ENCODE measurements at places on chromosomes 3 and 15.

- DNase-seq: no peak
These were observed 66.3 kb downstream of the ISG20 start for GRCh38 chr15:88704791-88705768.

DNA sequence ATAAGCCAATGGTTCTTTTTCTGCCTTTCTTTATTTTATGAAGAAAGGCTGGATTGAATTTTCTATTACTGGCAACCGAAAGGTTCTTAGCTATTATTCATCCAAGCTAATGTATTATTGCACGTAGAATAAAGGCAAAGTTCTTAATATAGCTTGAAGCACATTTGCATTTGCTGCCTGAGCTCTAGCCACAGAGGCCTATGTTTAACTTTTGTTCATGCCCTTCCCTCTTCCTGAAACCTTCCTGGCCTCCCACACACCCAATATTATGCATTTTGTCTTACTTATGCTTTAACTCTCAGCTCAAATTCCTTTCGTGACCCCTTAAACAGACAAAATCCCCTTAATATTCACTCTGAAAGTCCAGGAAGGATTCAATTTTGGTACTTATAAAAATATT lies 71.0 kb upstream of the ZNF280D start:
- no peak for DNase-seq

GRCh38 chr15:33200444-33200843 lies 5.9 kb upstream of the FMN1 start:
- DNase-seq: no peak

DNA sequence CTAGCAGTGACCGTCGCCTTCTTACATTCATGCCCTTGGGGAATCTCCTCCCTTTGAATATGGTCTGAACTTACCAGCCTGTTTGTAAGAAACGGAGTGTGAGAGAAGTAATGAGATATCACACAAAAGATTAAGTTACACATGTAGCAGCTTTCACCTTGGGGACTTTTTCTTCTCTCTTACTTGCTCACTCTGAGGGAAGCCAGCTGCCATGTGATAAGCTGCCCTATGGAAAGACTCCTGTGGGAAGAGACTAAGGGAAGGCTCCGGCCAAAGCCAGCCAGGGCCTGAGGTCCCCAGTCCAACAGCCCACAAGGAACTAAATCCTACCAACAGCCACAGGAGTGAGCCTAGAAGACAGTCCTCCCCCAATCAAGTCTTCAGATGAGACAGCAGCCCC lies 190.4 kb upstream of the TSC22D2 start:
- no peak for DNase-seq

GRCh38 chr15:29704950-29705597 lies 117.2 kb downstream of the TJP1 start:
- no peak for DNase-seq

DNA sequence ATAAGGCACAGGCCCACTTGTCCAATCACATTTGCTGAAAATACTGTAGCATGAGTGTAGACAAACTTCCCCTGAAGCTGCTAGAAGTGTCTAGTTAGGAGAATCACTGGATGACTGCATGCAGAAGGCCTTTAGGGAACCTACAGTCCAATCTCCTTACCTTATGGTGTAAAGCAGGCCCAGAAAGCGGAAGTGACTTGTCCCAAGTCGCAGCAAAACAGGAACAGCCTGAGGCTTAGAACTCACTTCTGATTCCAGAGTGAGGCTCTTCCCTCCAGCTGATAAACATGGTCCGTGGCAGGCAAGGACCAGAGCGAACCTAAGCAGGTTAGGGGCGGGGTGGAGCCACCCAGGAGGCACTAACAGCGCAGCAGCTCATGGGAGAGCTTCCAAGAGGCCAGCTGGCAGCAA lies 2.5 kb downstream of the GRAMD2A start:
- DNase-seq: no peak

GRCh38 chr3:59764171-59764570 lies 714.3 kb upstream of the CFAP20DC start:
- peak; percentile 8 for DNase-seq

GRCh38 chr3:128378631-128379347 lies 87.9 kb downstream of the DNAJB8 start:
- no peak for DNase-seq

- DNase-seq: no peak
These were observed 29.1 kb downstream of the CRYGS start for GRCh38 chr3:186515125-186515524.

- DNase-seq: no peak
These were observed 1.1 kb downstream of the GORASP1 start for GRCh38 chr3:39106281-39106811.

- DNase-seq: no peak
These were observed 244.7 kb upstream of the NR2E3 start for GRCh38 chr15:71565631-71566160.

DNA sequence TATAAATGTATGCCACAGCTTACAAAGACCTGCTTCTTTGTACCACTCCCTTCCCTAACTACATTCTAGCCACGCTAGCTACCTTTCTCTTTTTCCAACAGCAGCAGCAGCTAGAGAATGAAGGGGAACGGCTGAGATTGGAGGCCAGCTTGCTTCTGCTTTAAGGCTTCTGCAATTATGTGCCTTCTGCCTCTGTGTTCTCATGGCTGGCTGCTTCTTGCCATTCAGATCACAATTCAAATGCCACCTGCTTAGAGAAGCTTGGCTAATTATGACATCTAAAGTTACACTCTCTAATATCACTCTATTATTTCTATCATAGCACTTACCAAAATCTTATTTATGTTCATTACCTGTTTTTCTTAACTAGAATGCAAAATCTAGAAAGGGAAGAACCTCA lies 95.2 kb downstream of the RYK start:
- peak; percentile 4 for DNase-seq

DNA sequence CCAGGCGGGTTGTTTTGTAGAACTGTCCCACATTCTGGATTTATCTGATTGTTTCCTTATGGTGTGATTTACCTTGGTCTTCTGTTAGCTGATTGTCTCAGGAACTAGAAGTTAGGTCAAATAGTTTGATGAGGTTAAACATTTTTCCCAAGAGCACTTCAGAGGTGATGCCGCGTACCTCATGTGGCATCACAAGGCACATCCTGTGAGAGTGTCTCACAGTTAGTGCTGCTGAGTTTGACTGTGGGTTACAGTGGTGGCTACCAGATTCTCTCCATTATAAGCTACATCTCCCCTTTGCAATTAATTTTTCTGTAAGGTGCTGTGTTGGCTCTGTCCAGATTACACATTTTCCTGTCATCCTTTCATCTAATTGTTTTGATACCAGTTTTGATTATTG lies 12.6 kb downstream of the RPUSD3 start:
- no peak for DNase-seq

DNA sequence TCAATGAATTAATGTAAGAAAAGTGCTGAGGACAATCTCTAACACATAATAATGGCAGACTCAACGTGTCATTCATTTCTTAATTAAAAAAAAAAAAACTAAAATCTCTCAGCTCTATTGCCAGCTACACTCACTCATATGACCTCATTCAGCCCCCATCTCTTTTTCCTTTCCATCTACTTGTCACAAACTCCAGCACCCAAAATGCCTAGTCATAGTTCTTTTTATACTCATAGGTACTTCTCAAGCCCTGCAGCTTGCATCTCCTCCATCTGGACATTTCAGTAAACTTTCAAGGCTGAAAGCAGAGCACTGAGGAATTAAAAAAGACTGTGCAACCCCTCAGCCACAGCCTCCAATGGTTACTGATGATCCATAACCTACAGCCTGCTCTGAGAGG lies 109.8 kb downstream of the PLCH1 start:
- no peak for DNase-seq

DNA sequence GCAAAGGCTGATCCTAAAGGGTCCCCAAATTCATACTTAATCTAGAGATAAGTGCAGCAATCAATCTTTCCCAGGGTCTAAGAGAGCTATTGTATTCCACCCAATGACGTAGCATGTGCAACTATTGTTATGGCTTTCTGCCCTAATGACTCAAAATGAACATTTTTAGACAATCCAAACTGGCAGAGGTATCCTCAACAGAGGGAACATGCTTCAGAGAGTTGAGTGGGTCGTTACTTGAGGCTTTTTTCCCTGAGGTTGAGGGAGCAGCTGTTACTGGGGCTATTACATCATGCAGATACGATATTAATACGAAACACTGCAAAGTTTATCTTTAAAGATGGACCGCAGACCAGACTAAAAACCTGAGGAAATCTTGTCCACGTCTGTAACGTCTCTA lies 278.3 kb upstream of the WNT5A start:
- no peak for DNase-seq

- DNase-seq: no peak
These were observed 69.1 kb downstream of the MB21D2 start for GRCh38 chr3:192848371-192849233.

GRCh38 chr3:160544844-160545503 lies 20.4 kb downstream of the KPNA4 start:
- no peak for DNase-seq

- no peak for DNase-seq
These were observed 526 bp downstream of the GPD1L start for GRCh38 chr3:32106929-32107362.

DNA sequence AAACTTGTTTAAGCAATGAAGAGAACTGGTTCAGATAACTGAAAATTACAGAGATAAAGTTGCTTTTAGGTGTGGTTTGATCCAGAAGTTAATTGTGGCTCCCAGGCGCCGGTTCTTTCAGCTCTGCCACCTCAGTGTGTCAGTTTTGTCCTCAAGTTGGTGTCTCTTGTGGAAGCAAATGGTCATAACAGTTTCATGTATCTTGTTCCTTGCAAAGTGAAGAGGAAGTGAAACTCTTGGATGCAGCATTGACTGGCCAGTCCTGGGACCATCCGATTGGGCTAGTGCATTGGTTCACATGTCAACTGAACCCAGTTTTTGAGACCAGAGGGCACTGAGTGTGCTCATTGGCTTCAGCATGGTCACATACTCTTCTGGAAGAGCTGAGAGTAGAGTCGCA lies 181.4 kb upstream of the GRM7 start:
- no peak for DNase-seq

- no peak for DNase-seq
These were observed 550.7 kb upstream of the DPPA4 start for GRCh38 chr3:109888026-109888425.

- DNase-seq: no peak
These were observed 119.1 kb downstream of the ZPLD1 start for GRCh38 chr3:102553876-102554275.

GRCh38 chr15:51341366-51342226 lies at the start of gene GLDN:
TSS of gene GLDN (plus strand) at chr15:51341655. CDS start at chr15:51341685, 30 bp downstream.
- DNase-seq: peak; percentile 6

GRCh38 chr3:49803465-49804140 lies 542 bp downstream of the INKA1 start:
- no peak for DNase-seq

- DNase-seq: peak; percentile 28
These were observed 72.1 kb downstream of the RFTN1 start for GRCh38 chr3:16441371-16441875.

GRCh38 chr3:194354315-194354714 lies 3.2 kb upstream of the CPN2 start:
- DNase-seq: no peak

DNA sequence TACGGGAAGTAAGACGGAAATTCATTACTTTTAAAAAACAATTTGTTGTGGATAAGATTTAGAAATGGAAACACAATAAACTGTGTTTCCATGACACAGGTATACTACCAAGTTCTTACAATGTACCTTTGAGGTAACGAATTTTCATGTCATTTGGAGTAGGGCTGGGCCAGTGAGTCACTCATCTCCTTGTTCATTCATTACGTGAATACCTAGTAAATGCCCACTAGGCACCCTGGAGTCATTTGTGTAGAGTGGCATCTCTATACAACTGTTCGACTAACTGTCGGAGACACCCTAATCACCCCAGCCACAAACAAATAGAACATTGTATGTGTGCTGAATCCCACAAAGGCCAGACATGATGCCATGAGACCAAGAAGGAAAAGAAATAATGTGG lies 94.8 kb downstream of the IGF1R start:
- no peak for DNase-seq

GRCh38 chr3:136075218-136075808 lies 109.8 kb downstream of the PPP2R3A start:
- peak; percentile 47 for DNase-seq

- no peak for DNase-seq
These were observed 6.1 kb downstream of the SEMA3G start for GRCh38 chr3:52438579-52439425.

DNA sequence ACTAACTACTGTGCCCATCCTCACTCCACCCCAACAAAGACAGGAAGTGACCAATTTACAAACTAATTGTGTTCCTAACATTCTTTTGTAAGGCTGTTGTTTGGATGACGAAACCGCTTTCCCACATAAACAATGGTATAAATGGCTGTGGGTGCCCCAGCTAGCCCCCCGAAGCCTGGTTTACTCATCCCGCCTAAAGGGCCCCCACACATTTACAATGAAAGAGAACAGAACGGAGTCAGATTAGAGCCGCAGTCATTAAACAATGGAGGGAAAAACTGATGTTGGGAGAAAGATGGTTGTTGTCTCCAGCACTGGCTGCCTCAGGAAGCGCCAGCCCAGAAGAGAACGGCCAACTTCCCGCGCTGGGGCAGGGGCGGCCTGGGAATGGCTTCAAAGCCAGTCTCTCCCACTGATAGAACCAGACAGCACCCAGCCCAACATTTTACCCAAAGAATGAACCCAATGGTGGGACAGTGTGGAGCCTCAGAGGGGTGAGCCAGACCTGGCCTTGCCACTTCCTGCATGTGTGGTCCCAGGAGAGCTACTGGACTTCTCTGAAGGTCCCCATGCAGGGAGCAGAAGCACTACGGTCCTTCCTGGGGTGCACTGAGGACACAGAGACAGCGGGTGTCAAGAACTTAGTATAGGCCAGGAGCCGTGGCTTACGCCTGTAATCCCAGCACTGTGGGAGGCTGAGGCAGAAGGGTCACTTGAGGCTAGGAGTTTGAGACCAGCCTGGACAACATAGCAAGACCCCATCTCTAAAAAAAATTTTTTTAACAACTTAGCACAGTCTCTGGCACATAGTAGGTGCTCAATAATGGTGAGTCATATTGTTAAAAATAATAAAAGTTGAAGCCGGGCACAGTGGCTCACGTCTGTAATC lies 75.8 kb upstream of the GATA2 start:
- no peak for DNase-seq

GRCh38 chr3:10762611-10763247 lies 53.3 kb upstream of the SLC6A11 start:
- DNase-seq: no peak

DNA sequence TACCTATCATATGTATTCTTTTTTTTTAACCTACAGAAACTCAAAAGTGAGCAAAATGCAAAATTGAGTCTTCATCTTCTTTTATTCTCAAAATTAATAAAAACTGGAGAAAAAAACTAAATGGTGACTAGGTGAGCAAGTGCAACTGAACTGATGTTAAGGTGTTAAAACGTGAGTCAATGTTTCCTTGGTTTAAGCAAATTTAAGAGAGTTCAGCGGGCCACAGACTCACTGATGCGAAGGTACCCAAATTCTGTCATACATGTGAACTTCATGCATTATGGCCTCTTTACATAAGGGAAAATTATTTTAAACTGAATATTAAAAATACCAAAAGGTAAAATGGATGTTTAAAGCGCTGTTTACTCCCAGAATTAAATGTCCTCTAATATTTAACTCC lies 206.6 kb downstream of the FOXP1 start:
- DNase-seq: no peak

Data from NCI-H1092 (cell line).